EL (cell line): ENCODE measurements at places on chromosomes 16 and 17.

GRCh38 chr16:68297908-68298307 lies 12.8 kb downstream of the SLC7A6OS start:
- peak; percentile 18 for DNase-seq

- peak; percentile 83 for DNase-seq
Measured at GRCh38 chr17:65560628-65561451, 608 bp downstream of the AXIN2 start.

DNA sequence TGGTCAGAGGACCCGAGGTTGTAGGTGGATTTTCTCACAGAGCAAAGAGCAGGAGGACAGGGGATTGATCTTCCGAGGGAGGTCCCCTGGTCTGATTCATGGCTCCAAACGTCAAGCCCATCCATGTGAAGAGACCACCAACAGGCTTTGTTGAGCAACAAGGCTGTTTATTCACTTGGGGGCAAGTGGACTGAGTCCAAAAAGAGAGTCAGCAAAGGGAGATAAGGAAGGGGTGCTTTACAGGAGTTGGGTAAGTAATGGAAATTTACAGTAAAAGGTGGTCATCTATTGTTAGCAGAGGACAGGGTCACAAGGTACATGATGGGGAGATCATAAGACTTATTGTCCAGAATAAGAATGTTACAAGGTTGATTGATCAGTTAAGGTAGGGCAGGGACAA lies 2285.8 kb downstream of the TP53TG3F start:
- no peak for DNase-seq

- no peak for DNase-seq
Measured at GRCh38 chr17:55230716-55231115, 34.0 kb upstream of the HLF start.

DNA sequence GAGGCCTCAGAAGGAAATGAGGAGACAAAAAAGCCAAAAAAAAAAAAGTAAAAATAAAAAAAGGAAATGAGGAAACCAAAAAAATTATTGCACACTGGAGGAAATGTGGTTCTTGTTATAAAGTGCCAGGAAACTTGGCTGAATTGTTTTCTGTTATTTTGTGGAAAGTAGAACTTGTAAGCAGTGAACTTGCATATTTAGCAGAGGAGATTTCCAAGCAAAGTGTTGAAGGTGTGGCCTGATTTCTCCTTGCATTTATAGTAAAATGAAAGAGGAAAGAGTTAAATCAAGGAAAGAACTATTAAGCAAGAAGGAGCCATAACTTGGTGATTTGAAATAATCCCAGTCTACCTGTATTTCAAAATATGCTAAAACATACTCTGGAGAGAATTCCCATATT lies 34.1 kb upstream of the CPPED1 start:
- no peak for DNase-seq

- peak; percentile 38 for DNase-seq
Measured at GRCh38 chr17:75856062-75856756, 1.1 kb upstream of the WBP2 start.

DNA sequence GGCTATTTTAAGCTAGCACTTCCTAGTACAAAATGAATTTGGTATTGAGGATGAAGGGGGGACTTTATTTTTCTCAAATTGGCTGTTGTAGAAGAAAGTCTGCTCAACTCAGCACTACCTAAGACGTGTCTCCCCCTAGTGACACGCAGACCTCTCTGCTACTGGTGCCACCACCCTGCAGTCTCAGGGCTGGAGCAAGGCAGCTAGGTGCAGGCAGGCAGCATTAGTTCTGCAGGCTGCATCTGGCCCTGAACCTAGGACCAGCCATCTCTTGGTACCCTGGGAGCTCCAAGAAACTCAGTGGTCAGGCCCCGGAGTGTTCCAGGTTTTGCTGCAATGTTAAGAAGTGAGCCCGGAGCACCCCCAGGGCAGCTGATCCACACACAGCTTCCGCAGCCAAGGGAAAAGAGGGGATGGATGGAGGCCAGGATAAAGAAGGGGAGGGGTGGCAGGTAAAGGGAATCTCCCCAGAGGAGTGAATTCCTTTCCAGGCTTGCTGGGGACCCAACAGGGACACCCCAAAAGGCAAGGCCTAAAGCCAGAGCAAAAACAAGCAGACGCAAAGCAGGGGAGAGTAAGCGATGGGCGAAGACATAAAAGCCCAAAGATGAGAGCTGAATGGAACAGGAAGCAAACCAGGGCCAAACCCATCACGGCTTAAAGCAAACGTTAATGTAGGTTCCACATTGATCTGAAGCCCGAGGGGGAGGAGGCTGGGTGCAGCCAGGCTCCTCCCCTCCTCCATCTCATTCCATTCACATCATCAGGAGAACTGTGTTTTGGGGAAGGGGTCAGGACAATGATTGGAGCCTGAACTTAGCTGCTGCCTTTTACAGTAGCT lies 200.5 kb downstream of the ZFHX3 start:
- DNase-seq: peak; percentile 33
